Left renal cortex interstitium (tissue), 4 donors: ENCODE measurements at places on chromosomes 16 and 17.
A peak's percentile ranks its signal among the peaks of the same experiment; 100 is the strongest.

- DNase-seq, result no peak
Measured at GRCh38 chr17:33950061-33950460, 305.0 kb upstream of the CCL2 start.

GRCh38 chr17:6995500-6996255 is at the start of gene ALOX12:
TSS of gene ALOX12 (plus strand) at chr17:6996049. CDS start at chr17:6996118, 69 bp downstream.
- DNase-seq, result no peak

- no peak for DNase-seq
Measured at GRCh38 chr16:78441298-78441697, 341.8 kb downstream of the WWOX start.

GRCh38 chr17:14332331-14332730 is 31.4 kb downstream of the HS3ST3B1 start:
- no peak for DNase-seq

- DNase-seq, result no peak
Measured at GRCh38 chr16:66473654-66474519, 46.8 kb downstream of the BEAN1 start.

DNA sequence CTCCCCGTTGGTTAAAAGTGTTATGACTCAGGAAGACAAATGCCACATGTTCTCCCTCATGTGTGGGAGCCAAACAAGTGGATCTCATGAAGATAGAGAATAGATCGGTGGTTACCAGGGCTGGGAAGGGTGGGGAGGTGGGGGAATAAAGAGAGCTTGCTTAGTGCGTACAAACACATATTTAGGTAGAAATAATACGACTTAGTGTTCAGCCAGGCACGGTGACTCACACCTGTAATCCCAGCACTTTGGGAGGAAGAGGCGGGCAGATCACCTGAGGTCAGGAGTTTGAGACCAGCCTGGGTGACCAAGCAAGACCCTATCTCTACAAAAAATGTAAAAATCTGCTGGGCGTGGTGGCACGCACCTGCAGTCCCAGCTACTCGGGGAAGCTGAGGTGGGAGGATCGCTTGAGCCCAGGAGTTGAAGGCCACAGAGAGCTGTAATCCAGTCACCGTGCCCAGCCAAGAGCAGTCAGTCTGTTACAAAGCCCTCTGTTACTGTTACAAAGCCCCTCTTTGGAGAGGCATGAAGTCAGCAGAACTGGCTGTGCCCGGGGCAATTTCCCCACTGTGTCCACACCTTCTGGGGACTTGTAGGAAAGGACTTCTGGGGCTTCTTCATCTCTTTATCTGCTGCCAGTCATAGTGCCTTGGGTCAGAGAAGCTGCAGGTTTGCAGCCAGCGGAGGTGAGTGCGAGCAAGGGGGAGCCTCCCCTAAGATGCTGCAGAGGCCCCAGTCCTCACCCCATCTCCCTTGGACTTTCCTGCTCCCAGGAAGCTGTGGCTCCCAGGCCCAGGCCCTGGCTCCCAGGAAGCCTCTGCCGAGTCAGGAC is 4.3 kb upstream of the ALDH3A1 start:
- DNase-seq, result no peak

DNA sequence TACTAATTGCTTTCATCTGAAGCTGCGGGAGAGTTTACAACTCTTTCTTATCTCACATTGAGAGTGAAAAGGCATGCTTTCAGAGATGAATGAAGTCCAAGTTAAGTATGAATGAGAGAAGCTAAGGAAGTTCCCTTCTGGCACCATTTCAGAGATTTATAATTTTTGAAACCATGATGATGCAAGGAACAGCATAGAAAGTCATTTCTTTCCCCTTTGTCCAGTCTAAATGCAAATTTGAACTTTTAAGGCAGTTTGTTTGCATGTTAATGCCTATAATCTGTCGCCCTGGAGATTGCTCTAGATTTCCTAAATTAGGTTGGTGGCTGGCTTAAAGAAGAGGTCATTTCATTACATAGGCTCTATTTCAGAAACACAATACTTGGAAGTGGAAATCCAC is 594.8 kb upstream of the GOT2 start:
- DNase-seq, result no peak

DNA sequence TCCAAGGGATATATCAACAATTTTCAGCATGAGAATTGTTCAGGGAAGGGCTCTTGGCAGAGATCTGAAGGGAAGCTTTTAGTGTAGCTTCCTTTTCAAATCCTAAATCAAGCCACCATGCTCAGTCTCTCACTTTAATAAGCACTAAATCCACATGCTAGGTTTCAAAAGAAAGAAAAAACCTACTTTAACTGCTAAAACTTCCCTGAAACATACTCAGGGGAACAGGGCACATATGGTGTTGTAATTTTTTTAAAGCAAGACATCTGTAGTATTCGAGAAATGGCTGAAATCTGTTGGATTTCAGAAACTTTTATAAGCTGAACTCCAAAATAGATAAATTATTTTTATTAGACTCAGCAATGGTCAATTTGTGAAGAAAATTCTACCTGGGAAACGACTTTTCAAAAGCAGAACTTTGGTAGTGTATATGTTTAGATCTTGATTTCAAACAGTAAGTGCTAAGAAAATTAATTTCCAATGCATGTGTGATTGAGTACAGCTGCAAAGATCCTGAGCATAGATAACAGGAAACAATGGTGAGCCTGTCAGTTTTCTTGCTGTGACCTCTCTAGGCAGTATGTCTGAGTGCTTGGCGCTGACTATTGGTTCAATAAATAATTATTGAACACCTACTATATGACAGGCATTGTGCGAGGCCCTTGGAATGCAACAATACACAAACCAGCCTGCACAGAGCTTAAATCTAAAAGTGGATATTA is 804.5 kb upstream of the SOX9 start:
- DNase-seq, result no peak

DNA sequence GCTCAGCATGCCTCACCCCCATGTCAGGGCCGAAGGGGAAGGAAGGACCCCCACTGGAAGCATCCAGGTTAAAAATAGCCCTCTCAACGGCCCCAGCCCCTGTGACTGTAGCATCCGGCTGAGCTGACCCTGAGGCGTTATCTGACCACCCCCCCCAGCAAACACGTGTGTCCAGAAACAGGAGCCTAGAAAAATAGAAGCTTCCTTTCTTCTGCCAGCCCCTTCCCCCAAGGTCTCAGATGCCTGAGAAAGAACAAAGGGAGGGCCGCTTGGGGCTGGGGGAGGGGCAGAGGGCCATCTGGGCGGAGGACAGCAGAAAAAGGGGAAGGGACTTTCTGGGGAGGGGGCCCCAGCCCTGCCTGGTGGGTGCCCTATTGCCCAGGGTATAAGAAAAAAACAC is 55.8 kb downstream of the ACTG1 start:
- peak; percentile 49 for DNase-seq
